ENCODE measurements at places on chromosomes 16 and 17. TPM values are rescaled to one million over a fixed set of nuclear protein-coding genes. Genes with fewer than 3 reads are reported as not detected.

GRCh38 chr17:61989509-61989908 lies 61.7 kb upstream of the INTS2 start:
- no peak for DNase-seq

Gene GRAPL
- total RNA-seq: 1.7 TPM

- DNase-seq: no peak
Observed at GRCh38 chr16:18966791-18967190, 16.9 kb upstream of the TMC7 start.

DNA sequence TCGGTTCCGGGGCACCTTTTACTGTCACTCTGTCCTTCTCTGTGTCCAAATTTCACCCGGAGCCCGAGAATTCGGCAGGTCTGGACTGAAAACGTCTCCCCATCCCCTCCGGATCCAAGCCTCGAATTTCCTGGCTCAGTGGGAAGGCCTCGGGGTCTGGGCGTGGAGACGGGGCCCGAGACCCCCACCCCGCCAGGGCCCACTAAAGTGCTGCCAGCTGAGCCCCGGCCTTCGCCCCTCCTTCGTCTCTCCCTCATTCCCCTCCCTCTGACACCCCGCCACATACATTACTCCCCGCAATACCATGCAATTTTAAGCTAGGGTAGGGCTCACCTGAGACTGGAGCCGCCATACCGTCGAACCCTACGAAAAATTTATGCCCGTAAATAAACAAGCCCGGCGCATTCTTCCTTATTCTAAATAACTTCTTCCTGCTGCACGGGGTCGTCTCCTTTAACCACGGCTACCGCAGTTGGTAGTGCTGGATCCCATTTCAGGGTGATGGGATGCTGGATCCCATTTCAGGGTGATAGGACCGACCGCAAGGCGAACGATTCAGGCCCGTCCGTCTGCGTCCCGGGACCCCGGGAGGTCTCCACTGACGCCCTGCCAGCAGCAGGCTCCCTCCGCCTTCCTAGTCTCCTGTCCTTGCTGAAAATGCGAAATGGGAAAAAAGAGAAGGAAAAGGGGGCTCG lies 4.4 kb upstream of the OR1F1 start:
- no peak for DNase-seq

GRCh38 chr16:67150833-67151396 lies at the start of gene B3GNT9:
TSS of gene B3GNT9 (minus strand) at chr16:67150998. CDS start at chr16:67150485, 513 bp downstream.
- peak; percentile 86 for DNase-seq

Gene ACE
- total RNA-seq: 11.6 TPM

Gene KRT39
- not detected for total RNA-seq

GRCh38 chr17:19755821-19756510 lies 7.9 kb upstream of the ALDH3A1 start:
- peak; percentile 68 for DNase-seq

Gene KRTAP1-3
- not detected for total RNA-seq

Gene BLTP2
- 70.4 TPM for total RNA-seq

Gene C1QTNF1
- total RNA-seq: 92.9 TPM

DNA sequence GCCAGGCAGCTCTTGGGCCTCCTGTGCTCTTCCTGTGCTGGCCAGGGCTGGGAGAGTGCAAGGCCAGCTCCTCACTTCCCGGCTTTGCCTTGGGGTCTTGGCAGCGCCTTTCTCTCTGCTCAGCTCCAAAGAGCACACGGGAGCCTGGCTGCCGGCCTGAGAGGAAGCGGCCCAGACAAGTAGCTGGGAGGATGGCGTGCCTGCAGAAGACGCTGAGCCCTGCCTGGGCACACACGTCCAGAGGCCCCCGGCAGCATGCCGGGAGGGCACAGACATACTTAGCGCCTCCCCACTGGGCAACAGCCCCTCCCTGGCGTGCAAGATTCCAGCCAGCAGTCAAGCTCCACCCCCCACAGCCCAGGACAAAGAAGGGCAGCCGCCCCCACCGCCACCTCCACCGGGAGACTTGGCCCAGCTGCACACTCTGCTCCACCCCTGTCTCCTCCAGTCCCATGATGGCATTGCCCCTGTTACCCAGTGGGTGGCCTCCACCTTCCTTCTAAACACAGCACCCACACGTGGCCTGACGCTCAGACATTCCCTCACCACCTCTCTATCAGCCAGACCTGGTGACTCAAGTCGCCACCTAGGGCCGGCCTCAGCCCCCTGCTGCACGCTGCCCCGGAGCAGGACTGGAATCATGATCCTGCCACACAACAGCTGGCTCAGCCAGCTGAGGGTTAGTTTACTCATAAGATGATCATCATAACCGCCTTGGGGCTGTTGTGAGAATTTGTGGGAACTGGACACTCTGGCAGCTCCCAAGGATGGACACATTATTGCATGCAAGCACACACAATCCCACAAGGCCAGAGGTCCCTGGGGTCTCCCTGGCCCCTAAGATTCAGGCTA lies 12.4 kb downstream of the SGCA start:
- peak; percentile 93 for DNase-seq

- no peak for DNase-seq
Observed at GRCh38 chr17:57477522-57478362, 221.4 kb downstream of the MSI2 start.

GRCh38 chr16:79713609-79714309 lies 113.2 kb upstream of the MAF start:
- DNase-seq: no peak

Gene CTF1
- 17.7 TPM for total RNA-seq

- no peak for DNase-seq
Observed at GRCh38 chr16:77652399-77652798, 69.9 kb upstream of the NUDT7 start.

Gene METRNL
- total RNA-seq: 104 TPM

Gene SCNN1G
- total RNA-seq: not detected

DNA sequence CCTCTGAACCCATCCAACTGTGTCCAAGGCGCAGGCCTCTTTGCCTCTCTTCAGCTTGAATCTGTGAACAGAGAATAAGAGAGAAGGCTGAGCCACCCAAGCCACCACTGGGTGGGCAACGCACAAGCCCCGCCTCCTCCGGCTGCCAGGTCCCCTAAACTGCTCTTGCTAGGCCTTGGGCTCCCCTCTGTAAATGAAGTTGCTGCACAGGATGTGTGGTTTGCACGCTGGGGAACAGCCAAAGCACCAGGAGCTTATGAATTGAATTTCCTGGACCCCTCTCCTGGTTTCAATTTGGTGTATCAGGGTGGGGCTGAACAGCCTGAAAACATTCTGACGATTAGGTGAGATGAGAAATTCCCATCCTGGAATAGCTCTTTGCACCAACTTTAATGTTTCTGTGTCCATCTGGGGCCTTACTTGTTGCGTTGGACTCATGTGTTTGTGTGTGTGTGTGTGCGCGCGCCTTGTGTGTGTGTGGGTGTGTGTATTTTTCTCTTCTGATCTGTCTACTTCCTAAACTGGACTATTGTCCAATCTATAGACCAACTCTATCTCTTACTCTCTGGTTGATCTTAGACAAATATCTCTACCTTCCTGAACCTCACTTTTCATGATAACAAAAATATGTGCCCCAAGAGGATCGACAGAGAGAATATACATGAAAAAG lies 2.3 kb downstream of the CCL1 start:
- no peak for DNase-seq

Gene SLC4A1
- 4.0 TPM for total RNA-seq

Gene RND2
- total RNA-seq: 0.89 TPM

Gene CNTNAP1
- total RNA-seq: 7.0 TPM

GRCh38 chr17:82193520-82194220 lies 19.0 kb downstream of the CCDC57 start:
- DNase-seq: no peak

- DNase-seq: peak; percentile 88
Observed at GRCh38 chr17:51261024-51261963, 948 bp downstream of the UTP18 start.

Gene MYBBP1A
- total RNA-seq: 26.1 TPM

Gene HSF5
- total RNA-seq: not detected

- no peak for DNase-seq
Observed at GRCh38 chr16:76959166-76959565, 231.8 kb upstream of the MON1B start.

DNA sequence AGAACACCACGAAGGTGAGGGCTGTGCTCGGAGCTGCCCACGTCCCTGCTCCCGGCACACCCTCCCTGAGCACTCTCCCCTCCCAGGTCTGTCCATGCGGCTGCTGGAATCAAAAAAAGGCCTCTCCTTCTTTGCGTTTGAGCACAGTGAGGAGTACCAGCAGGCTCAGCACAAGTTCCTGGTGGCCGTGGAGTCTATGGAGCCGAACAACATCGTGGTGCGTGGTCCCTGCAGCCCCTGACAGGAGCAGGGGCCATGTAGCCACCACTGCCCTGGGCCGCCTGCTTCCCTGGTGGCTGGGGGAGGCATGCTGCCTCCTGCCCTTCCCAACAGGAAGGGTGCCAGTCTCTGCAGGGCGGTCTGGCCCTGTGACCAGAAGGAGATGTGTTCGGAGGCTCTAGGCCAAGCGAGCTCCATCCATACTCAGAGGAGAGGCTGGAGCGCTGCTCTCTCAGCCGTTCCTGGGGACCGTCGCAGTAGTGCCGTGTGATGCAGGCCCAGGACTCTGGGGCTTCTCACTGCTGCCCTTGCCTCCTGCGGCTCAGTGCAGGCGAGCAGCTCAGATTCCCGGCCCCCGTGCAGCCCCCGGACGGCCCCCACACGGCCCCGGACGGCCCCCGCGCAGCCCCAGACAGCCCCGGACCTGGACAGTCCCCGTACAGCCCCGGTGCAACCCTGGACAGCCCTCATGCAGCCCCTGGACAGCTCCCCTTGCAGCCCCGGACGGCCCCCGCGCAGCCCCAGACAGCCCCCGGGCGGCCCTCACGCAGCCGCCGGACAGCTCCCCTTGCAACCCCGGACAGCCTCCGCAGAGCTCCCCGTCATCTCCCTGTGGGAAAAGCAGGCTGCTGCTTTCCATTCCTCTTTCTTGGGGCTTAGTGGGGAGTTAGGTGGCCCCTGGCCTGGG lies 20.5 kb downstream of the TCF25 start:
- DNase-seq: no peak

DNA sequence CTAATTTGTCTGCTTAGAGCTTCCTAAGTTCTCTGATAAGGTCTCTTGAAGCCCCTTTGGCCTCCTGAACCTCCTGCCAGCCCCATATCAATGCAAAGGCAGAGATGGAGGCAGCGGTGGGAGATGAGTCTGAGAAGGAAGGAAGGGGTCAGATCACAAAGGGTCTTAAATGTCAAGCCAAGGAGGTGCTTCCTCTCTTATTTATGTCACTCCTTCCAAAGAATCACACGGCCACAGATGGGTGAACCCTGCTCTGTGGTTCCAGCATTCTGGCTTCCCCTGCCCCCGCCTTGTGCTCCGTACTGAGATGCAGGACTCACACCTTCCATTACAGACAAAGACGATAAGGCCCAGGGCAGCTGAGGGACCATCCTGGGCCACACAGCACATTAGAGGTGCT lies 96.3 kb downstream of the GSG1L start:
- no peak for DNase-seq

- no peak for DNase-seq
Observed at GRCh38 chr16:74868501-74868900, 93.9 kb upstream of the FA2H start.

Gene QRICH2
- total RNA-seq: 1.8 TPM

GRCh38 chr17:64263000-64263766 lies at the start of gene TEX2:
TSS of gene TEX2 (minus strand) at chr17:64263260. CDS start at chr17:64214217, 49,043 bp downstream.
- DNase-seq: peak; percentile 96

DNA sequence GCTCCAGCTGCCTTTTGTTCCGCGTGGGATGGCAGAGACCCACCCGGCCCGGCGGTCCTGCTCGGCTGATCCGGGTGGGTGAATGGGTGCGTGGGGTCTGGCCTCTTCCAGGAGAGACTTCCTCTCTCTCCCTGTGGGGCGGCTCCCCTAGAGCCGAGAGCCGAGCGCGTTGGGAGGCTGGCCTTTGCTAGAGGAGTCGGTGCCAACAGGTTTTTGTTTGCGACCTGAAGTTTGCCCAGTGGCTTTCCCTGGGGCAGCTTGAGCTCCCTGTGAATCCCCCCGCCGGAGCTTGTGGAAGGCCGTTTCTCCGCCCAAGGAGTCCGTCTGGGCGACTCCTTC lies 970 bp downstream of the EPN2 start:
- DNase-seq: peak; percentile 76

DNA sequence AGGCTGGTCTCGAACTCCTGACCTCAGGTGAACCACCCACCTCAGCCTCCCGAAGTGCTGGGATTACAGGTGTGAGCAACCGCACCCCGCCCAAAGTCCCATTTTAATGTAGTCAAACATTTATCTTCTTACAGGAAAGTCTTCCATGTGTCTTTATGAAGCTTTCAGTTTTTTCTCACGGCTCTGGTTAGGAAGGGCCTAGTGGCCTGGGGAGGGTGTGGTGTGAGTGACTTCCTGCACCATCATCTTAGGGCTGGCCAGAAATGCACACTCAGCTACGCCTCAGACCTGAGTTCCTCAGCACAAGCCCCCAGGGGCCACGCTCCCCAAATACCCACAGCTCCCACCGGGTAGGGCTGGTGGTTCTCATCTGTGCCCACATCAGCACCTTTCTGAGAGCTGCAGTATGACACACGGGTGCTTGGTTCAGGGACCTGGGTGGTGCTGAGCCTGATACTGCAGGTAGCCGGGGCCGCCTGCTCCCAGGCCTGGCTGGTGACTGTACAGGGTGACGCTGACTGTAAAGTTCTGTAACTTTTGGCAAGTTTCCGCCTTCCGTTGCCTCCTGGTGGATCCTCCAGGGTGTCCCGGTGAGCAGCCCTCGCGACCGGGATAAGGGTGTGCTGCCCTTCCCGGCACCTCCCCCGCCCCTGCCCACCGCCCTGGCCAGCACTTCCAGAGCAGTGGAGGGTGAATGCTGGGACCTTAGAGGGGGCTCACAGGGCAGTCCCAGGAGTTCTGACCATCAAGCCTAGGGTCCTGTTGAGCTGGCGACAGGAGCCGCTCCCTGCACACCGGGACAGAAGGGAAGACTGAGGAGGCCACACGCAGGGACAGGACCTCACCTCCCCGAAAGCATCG lies 52.5 kb downstream of the ZNF778 start:
- DNase-seq: no peak

DNA sequence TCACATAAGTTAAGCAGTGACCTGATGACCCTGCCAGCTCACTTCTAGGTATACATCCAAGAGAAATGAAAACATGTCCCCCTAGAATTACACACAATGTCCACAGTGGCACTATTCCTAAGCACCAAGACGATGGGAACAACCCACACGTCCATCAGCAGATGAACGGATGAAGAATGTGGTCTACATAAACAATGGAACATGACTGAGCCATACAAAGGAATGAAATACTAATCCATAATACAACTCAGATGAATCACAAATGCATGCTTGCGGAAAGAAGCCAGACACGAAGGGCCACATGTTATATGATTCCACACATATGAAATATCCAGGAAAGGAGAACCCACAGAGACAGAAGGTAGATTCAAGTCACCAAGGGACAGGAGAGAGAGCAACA lies 17.4 kb downstream of the USP22 start:
- DNase-seq: no peak

GRCh38 chr16:9094011-9094846 lies 2.8 kb downstream of the HAPSTR1 start:
- DNase-seq: no peak

Gene SYNGR3
- 1.8 TPM for total RNA-seq
